Renal pelvis (tissue), 12 donors: ENCODE measurements at places on chromosomes 1 and 21. TPM values are rescaled to one million over a fixed set of nuclear protein-coding genes. Genes with fewer than 3 reads are reported as not detected.

FCRL6 gene
- 0.48 TPM for polyA plus RNA-seq

DNA sequence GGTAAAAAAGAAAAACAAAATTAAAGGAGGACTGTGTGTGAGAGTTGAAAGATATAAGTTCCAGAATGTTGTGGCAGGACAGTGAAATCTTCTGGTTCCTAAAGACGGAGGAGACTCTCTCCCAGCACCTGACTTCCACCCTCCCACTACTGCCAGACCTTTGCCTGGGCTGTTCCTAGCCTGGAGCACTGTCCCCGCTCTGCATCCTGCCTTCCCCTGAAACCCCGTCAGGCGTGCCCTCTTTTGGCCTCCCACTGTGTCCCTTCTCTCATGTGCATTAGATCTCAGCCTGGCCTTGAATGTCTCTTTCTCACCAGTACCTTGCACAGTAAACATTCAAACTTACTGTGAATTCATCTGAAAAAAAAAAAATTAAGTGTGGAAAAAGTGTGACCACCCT is 74.1 kb downstream of the VPS26C start:
- no peak for DNase-seq

GRCh38 chr1:93972341-93972740 is 63.1 kb upstream of the GCLM start:
- no peak for DNase-seq

DNA sequence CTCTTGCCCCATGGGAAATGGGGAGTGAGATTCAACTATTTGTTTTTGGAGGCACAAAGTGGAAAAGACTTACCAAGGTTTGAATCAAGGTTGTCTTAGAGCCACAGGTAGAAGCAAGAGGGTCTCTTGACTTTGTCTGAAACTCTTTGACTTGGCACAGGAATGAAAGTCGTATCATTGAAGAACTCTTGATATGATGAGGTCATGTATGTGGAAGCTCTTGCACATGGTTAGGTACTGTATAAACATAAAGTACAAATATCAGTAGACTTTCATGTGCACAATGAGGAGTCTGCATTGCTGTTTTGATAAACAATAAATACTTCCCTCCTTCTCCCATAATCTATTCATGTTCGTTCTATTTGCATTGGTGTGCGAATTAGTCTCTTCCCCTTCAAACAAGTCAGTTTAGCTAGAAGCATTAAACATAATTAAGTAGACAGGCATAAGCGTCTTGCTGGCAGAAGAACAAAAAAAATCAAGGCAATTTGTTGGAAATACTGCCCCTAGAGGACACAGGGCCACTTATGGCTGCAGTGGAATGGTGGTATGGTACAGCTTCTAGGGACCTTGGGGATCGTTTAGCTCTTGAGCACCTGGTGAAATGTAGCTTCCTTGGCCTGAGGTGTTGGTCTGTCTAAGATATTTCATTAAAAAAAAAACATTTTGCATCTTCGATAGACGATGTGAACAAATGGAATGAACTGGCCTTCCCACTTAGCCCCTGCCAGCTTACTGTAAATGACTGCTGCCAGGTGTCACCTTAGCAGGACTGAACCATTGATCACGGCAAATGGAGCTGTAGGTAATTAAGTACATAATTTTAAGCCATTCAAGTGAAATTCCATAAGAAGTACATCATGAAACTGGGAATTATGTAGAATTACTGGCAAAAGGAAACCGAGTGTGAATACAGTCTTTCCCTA is 218.0 kb upstream of the GALNT2 start:
- no peak for DNase-seq

ADGRL4 gene
- polyA plus RNA-seq = 21.6 TPM

DNA sequence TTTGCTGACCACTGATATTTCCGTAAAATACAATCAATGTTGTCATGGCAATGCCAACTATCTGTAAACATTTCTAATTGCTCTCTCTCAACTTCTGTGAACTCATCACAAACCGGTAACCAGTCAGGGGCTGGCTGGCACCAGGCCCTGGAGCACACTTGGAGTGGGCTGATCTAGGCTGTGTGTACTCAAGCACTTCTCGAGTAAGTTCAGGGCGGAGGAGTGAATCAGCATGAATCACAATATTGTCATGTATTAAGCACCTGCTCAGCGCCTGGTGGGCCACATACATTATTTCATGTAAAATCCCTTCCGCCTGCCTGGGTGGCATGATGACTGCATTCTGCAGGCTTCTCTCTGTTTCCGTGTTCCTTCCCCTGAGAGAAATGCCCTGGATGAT is 212.4 kb downstream of the FOXD2 start:
- DNase-seq = no peak

DNA sequence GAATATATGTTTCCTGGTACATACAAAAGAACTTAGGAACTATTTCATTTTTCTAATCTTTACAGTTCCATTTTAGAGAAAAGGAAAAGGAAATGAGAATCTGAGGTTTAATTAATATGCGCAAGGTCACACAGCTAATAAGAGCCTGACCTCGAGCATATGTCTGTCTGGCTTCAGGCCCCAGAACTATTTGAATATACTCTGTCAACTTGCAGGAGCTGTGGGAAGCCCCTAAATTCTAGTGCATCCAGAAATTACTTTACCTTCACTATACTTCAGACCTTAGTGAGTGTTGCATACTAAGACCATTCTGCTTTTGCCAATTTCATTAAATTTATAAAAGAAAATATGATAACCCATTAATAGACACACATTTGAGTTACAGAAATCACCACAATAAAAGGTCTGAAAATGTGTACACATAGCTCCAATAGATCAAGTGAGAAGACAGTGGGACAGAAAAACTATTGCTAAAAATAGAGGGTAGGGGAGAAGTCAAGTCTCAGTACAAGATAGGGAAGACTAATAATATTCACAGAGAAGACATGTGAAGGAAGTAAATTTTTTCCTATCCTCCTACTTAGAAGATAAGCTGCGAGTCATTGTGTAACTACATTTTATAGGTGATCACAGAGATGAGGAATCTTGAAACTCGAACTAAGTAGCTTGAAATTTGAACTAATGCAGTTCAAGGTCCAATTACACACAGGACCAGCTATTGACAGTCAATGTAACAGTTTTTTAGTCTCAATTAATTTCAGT is 3.8 kb downstream of the RGS13 start:
- DNase-seq = no peak

ACTA1 gene
- polyA plus RNA-seq = 10.4 TPM
